Fibroblast of skin of right biceps (primary cell): ENCODE measurements at places on chromosomes 1 and 21.
A peak's percentile ranks its signal among the peaks of the same experiment; 100 is the strongest.

DNA sequence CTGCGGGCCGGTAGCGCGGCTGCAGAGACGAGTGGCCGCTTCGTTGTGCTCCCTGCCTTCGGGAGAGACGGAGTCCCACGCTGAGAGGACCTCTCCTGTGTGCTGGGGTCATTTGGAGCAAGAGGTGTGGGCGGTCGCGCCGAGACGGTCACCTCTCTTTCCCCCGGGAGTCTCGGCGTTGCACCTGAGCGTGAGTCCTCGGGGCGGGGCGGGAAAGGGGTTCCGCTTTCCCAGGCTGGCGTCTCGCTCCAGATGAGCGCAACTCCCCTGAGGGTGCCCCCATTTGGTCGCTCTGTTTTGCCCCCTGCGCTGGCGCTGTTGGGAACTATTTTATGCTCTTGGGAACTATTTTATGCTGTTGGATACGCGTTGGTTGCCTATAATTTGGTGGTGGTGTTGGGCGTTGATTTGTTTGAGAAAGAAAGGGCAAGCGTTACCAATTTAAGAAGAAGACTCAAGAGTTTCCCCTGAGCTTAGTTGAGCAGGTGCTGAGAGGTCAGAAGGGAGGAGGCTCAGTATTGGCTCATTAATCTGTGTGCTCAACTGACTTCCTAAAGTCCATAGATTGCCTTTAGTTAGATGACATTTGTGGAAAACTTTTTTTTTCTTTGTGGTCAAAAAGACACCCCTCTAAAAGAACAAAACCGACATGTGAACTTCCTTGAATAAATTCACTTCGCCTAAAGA lies 683 bp downstream of the LRRC8B start:
- peak; percentile 13 for DNase-seq

DNA sequence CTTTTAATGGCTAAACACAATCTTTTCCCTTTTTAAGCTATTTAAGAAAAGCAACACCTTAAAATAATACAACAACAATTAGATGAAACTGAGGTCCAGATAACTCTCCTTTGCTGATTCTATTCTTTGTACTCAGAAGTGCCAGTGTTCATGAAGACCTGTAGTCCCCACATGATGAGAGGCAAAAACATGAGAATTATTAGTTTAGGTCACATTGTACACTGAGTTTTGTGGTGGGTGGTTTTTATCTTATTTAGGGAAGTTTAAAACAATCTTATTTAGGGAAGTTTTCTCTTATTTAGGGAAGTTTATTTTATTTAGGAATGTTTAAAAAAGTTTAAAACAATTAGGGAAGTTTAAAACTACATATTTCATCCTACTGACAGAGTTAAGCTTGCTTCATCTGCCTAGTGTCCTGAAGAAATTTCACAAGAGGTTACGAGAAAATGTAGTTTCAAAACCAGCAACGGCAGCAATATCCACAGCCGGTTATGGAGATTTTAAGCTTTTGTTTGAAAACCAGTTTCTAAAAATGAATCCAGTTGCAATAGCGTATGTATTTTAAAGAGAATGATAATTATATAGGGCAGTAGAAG lies 7.8 kb upstream of the OR14I1 start:
- DNase-seq = no peak

DNA sequence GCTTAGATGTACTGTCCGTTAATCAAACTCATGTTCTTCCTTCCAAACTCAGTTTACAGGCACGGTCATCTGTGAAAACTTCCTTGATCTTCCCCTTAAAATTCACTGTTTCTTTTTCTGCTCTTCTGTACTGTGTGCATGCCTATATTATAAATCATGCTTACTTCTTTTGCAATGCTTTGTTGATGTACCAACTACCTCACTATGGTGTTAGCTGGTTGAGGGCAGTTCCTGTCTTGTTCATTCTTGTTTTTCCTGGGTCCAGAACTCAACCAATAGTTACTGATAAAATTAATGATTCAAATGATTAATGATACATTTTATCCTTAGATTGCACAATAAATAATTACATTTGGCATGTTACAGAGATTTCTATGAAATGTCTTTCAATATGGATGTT lies 163.8 kb downstream of the CHRM3 start:
- no peak for DNase-seq

GRCh38 chr21:32089766-32090165 lies 189.1 kb downstream of the MIS18A start:
- no peak for DNase-seq

- DNase-seq = no peak
Observed at GRCh38 chr1:213186168-213186567, 135.1 kb downstream of the RPS6KC1 start.

- DNase-seq = peak; percentile 66
Observed at GRCh38 chr21:39314143-39315027, 953 bp upstream of the BRWD1 start.

DNA sequence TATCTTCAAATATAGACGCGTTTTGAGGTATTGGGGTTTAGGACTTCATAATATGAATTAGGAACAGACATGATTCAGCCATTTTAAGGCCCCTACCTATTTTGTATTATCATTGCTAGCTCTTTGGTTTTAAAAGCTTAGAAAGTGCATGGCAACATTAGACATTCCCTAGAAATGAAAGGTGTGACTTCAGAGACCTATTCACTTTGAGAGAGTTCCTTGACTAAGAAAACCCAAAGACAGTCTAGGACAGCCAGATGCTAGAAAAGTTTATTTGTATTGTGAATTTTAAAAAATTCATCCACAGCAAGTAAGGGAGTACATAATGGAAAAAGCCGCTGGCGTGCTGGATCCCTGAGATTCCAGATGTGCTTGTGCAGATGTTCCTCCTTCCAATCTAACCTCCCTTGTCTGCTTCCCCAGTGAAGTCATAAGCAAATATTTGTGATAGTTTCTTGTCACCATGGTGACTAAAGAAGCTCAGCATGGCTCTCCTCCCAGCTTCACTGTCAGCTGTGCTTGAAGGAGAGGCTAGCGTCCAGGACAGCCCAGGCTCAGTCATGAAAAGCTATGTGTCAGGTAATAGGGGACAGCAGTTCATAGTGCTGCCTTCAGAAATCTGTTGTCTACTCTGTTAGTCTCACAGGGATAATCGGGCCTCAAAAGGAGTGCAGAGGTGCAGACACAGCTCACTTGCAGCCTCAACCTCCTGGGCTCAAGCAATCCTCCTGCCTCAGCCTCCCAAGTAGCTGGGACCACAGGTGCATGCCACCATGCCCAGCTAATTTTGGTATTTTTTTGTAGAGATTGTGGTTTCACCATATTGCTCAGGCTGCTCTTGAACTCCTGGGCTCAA lies 34.8 kb downstream of the KPNA6 start:
- DNase-seq = peak; percentile 76

- DNase-seq = no peak
Observed at GRCh38 chr1:100400404-100400803, 48.1 kb downstream of the CDC14A start.

GRCh38 chr1:221356693-221357092 lies 385.2 kb downstream of the DUSP10 start:
- no peak for DNase-seq

- no peak for DNase-seq
Observed at GRCh38 chr1:115499253-115499652, 142.5 kb upstream of the VANGL1 start.

GRCh38 chr21:43884012-43884860 lies 19.2 kb downstream of the AGPAT3 start:
- DNase-seq = no peak

GRCh38 chr1:211258756-211259637 lies at the start of gene RCOR3:
RCOR3 (plus strand) TSS chr1:211259366; CDS start chr1:211259561, 195 bp downstream.
- DNase-seq = peak; percentile 97

DNA sequence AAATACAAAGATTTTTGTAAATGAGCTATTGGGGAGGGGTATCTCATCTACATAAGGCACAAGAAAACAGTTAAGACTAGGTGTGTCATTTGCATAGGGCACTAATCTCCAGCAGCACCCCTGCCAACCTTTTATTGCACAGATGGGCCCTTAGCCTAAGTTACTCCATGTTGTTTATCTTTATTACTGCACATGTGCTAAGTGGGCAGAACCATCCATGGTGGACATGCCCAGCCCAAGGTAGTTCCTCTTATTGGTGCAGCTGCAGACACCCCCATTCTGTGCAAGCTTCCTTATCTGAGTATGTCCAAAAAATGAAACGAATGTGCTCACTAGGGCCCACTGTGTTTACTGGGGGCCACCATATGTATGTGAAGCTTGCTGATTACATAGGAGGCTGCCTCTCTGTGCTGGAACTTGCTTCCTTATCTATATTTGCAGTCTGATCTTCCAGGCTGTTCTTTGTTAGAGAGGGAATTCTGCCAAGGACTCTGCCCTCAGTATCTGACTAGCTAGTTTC lies 77.3 kb upstream of the NEK7 start:
- no peak for DNase-seq

GRCh38 chr1:200888349-200888838 lies 6.3 kb upstream of the INAVA start:
- DNase-seq = no peak

- DNase-seq = no peak
Observed at GRCh38 chr1:78043436-78043835, 2.3 kb upstream of the GIPC2 start.

DNA sequence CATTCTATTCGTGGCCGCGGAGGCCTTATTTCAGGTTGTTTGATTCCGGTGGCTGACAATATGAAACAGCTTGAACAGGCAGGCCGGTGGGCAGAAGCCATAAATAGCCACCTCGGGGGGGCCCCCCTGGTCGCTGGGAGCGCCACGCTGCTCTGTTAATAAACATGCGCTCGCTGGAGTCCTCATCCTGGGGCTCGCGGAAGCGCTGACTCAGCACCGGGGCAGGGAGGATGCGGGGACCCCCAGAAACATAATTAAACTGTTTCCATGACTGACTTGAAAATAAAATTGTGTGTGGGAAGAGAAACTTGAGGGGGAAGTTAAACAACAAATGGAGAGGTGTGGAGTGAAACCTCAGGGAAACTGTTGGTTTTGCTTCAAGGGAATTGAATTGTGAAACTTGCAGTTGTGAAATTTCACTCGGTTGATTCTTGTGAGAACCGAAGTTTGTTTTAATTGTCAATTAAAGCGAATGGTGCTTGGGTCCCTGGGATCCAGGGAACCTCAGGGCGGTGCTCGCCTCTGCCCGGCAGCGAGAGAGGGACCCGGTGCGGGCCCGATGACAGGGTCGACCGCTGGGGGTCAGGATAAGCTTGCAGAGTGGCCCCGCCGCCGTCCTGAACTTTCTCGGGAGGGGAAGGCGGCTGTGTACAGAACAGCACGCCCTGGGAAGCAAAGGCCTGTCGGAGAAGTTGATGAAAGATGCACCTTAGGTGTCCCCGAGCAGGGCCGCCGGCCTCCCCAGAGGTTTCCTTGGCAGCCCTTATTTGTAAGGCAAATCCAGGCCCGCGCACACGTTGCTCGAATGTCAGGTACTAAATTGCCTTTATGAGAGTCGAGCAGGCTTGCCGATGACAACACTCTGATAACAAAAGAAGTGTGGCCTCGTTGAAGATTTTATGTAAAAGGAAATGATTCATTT lies 176.9 kb upstream of the LMO4 start:
- DNase-seq = peak; percentile 71

DNA sequence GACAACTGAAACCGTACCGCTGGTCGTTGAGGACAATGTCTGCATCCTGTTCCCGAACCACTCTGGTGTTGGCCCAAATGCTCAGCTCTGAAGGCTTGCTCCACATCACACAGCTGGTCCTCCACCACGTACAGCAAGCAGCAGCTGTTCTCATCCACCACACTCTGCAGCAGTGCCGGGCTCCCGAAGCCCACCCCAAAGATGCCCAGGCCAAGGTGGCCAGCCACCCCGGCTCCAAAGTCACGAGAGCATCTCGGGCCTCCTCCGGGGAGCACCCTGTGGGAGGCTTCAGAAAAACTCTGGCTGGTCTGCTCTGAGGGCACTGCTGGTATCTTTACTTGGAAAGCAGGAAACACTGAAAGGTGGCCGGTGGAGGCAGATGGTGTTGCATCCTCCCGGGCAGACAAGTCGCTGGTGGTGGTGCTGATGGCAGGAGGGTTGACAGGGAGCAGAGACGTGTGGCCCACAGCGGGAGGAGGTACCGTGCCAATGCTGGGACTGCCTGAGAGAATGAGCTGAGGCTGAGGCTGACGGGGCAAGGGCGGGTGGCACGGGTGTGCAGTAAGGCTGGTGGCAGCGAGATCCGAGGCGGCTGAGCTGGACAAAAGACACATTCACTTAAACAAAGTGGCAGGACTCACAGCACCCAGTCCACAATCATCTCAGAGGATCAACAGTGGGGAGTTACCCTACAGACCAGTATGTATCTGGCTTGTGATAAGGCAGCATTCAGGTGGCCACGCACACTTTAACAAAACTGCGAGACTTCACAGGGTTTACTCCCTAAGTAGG lies 6.5 kb upstream of the CCDC27 start:
- no peak for DNase-seq

GRCh38 chr21:14119038-14119437 lies 91.7 kb downstream of the LIPI start:
- DNase-seq = no peak

GRCh38 chr1:158414651-158415345 lies 11.2 kb downstream of the OR10K2 start:
- no peak for DNase-seq

GRCh38 chr1:115330480-115331013 lies 7.5 kb downstream of the NGF start:
- peak; percentile 98 for DNase-seq

GRCh38 chr1:230306169-230306568 lies 120.0 kb downstream of the PGBD5 start:
- no peak for DNase-seq

- DNase-seq = no peak
Observed at GRCh38 chr21:36379251-36379650, 5.9 kb upstream of the CHAF1B start.

DNA sequence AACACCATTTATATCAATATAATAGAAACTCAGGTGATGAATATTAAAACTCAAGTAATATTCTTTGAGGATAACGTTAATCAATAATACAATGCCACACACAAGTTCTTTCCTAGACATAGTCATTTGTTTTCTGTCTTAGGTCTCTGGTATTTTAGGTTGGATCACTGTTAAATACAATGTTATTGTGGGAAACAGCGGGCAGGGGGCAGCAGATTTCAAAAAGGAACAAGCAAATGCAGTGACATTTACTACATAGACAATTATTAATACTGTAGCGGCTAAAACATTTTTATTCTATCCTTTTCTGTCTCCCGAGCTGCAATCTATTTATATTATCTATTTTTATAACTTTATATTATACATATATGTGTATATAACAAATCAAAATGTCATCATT lies 186.4 kb upstream of the ZNHIT6 start:
- DNase-seq = peak; percentile 52

GRCh38 chr21:33760641-33761440 lies 118.5 kb downstream of the ITSN1 start:
- peak; percentile 77 for DNase-seq

GRCh38 chr1:248753708-248754280 lies 1.8 kb downstream of the LYPD8 start:
- no peak for DNase-seq

GRCh38 chr1:57894315-57894714 lies 470.5 kb upstream of the DAB1 start:
- DNase-seq = no peak

DNA sequence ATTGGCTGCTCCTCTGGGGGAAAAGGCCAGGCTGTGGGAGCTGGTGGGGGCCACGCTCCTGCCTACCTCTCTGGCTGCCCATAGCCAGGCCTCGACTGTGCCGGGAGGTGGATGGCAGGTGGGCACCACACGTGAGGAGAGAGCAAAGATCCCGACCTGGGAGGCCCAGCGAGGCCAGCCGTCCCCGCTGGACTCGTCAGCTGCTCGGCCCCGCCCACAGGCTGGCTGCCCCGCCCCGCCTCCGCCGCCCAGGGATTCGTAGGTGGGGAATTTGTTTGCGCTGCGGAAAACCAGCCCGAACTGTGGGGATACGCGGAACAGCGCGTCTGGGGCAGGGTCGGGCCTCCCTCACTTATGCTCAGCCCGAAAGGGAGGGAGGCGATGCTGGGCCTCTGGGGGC lies 31.7 kb downstream of the TP73 start:
- DNase-seq = peak; percentile 6
